ENCODE measurements at places on chromosomes 4 and X.

- DNase-seq, result no peak
Observed at GRCh38 chr4:25029479-25030276, 1.1 kb downstream of the LGI2 start.

DNA sequence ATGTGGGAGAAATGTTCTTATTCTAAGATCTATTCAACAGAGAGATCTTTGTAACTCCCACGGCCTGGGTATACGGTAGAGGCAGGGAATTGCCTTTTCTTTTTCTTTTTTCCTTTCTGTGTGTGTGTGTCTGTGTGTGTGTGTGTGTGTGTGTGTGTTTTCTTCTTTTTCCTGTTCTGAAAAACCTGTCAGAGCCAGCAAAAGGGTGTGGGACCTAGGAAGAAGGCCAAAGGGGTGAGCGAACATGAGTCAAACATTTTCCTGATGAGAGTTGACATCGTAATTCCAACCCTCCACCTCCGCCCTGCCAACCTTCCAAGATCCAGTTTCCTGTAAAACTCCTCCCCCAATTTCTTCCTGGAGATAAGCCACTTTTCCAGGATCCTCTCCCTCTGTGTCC is 2.8 kb upstream of the CHIC2 start:
- DNase-seq, result no peak

DNA sequence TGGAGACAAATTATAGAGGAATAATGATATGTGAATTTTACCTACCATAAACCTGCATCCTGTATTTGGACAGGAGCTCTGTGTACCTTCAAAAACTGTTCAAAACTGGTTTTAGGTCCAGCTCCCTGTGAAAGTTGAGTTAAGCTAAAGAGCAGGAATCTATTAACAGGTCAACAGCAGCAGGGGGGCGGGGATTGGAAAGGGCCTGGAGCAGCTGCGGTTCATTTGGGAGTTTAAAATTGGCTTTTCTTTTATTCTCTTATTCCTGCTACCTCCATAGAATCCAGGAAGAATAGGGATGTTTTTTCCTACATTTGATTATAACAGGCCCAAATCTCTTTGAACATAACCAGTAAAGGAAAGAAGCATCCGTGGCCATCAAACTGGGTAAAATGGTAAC is 23.8 kb downstream of the SHROOM3 start:
- no peak for DNase-seq

DNA sequence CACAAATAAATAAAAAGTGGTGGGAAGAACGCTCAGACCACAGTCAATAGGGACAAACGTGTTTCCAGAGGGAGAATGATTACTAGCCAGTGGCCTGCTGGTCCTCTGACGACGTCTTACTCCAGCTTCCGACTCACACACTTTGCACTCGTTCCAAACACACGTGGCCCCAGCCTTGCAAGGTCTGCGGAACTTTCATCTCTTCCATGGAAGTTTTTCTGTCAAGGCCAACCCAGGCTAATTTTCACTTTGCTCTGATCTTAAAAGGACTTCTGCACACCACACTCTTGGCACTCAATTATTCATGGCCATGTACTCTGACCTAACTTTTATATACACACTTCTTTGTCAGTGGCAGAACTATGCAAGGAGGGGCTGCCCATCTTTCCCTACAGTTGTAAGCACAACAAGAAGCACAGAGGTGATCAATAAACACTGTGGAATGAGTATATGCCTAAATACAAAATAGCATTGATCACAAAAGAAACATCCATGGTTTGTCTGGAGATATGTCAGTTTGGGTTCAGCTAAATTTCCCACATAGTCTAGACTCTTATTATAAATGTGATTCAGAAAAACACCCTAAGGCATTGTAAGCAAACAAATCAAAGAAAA is 69.4 kb downstream of the STX18 start:
- no peak for DNase-seq

GRCh38 chrX:9824554-9824953 is 38.3 kb downstream of the SHROOM2 start:
- DNase-seq, result no peak

DNA sequence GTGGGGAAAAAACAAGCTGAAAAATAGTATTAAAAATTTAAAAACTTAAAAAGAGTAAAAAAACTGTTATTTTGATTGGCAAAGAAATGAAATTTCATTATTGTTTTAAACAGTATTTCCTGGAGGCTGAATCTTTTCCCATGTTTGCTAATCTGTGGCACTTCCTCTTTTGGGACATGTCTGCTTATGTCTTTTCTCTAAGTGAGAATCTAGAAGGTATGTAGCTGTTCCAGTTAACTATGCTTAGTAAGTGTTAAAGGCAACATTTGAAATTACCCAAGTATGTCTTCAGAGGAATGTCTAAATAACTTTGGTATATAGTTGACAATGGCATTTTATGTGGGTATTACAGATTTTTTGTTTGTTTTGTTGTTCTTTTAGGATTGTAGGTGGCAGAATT is 81.6 kb upstream of the TBC1D9 start:
- DNase-seq, result no peak

DNA sequence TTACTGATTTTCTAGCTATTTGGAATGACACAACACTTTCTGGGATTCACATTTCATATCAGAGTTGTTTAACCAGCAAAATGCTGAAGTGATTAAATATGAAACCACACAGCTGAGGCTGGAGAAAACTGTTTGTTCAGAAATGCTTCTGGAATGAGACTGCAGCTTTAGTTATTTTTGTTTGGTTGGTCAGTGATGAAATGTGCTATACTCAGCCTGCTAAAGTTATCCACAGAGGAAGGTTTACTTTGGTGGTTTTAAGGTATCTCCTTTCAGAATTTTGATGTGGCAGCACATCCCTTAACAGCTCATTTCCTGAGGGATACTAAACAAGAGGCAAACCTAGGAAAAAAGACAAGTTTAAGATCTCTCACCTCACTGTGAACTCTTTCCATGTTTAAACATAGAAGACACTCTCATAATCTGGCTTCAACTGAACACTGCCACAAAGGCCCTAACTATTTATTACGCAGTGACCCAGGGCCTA is 106.6 kb upstream of the PDE5A start:
- no peak for DNase-seq

DNA sequence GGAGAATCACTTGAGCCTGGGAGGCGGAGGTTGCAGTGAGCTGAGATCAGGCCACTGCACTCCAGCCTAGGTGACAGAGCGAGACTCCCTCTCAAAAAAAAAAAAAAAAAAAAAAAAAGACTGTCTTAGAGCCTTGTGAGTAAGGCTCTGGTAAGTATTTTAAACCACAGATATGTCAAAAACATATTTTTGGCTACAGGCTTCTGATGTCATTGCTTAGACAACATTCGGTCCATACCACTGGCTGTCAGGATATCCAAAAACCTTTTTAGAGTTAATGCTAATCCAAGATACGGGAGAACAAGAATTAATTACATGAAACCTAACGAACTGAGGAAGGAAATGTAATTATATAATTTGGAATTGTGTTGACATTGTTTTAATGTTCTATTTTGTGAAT is 999.5 kb upstream of the PABPC4L start:
- DNase-seq, result no peak

Data from cortex of kidney (tissue), 1 donor.